ENCODE measurements at places on chromosomes 13 and 19.

DNA sequence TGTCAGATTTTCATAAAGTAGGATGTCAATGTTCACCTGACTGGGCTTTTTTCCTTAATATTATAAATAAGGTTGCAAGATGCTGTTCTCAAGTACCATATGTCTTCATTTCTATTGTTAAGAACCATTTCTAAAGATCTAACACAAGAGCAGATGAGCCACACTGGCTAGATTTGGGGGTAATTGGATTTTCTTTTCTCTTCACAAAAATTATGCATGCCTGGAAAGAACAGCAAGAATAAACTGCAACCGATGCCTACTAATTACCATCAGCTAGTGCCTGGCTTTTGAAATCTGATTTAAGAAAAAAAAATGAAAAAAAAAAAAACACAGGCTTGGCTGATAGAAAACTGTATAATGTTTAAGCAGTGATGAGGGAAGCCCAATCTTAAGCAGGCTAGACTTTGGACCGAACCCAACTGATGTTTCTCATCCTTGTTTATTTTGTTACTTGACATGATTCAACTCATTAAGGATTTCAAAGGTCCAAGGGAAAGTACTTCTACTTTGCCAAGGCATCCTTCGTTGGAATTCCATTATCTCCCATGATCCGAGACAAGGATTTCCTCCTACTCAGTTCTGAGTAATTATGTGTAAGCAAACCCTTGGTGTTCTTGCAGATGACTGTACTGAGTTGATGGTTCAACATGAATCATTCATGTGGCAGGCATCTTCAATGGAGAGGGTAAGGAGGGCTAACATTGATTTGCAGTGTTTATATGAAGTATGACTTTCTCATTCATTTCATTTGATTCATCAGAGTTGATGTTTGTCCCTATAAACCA, 300.5 kb downstream of the SPRY2 start:
- no peak for DNase-seq

- no peak for DNase-seq
Observed at GRCh38 chr19:46530636-46531035, 35.0 kb upstream of the PNMA8B start.

GRCh38 chr13:40540328-40541044, 126.0 kb downstream of the FOXO1 start:
- no peak for DNase-seq

GRCh38 chr13:25247360-25247759, 39.9 kb downstream of the MTMR6 start:
- no peak for DNase-seq

GRCh38 chr19:3157096-3157845, 21.3 kb upstream of the S1PR4 start:
- DNase-seq = no peak

DNA sequence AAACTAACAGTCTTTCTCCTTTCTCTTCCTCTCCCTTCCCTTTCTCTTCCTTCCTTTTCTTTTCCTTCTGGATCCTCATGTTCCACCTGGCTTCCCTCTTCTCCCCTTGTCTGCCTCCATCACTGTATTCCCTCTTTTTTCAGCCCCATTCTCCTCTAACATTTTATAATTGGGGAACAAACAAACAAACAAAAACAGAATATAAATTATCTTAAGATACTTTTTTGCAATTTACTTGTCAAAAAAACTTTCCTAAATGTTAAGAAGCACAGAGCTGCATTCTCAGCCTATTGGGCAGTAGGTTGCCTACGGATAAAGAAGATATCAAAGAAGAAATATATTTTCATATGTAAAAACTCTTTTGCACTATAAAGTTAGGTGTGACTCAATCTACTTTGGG, 1382.2 kb upstream of the MIR17HG start:
- no peak for DNase-seq

GRCh38 chr13:98143157-98143553, 261 bp downstream of the FARP1 start:
- no peak for DNase-seq

DNA sequence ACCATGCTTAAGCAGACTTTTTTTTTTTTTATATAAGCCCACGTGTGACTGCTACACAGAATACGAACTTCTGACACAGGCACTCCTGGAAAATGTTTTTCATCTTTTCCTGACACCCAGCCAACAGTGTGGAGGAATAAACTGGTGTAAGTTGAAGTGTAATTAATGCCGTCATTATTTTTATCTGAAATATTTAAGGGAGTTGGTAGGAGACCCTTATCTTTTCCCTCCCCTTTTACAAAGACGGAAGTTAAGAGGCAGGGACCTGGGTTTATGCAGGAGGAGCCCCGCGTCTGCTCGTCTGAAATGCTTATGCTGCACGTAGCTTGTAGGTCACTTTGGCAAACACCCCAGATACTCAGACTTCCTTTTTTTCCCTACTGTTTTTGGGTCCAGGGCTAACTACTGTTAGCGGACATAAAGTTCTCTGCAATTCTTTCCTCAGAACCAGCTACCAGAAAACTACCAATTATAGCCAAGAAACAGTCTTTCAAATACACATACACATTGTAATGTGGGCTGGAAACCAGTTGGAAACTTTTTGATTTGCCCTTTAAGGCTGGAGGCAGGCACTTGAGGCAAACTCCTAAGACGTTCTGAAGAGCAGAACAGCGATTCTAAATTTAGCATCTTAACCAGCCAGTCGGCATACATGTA, 50.8 kb downstream of the EFNB2 start:
- no peak for DNase-seq

GRCh38 chr19:632579-633067, 714 bp downstream of the POLRMT start:
- DNase-seq = no peak

DNA sequence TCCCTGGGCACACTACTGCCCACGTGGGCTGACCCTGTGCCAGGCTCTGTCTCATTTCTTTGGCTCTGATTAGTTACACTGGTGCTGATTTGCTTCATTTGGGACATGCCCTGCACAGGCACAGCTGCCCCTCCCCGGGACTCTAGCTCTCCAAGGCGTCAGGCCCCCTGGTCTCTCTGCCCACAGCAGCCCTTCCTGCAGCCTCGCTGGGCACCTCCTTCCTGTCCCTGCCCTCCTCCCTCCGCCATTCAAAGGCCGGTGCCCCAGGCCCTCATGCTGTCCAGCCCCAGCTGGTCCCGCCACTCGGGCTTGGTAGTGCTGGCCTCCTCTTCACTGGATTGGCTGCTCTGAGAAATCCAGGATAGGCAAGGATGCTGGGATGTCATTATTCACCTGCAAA, 73.1 kb downstream of the ERICH6B start:
- DNase-seq = no peak

GRCh38 chr13:75760131-75761021, 124.2 kb downstream of the LMO7 start:
- DNase-seq = no peak

DNA sequence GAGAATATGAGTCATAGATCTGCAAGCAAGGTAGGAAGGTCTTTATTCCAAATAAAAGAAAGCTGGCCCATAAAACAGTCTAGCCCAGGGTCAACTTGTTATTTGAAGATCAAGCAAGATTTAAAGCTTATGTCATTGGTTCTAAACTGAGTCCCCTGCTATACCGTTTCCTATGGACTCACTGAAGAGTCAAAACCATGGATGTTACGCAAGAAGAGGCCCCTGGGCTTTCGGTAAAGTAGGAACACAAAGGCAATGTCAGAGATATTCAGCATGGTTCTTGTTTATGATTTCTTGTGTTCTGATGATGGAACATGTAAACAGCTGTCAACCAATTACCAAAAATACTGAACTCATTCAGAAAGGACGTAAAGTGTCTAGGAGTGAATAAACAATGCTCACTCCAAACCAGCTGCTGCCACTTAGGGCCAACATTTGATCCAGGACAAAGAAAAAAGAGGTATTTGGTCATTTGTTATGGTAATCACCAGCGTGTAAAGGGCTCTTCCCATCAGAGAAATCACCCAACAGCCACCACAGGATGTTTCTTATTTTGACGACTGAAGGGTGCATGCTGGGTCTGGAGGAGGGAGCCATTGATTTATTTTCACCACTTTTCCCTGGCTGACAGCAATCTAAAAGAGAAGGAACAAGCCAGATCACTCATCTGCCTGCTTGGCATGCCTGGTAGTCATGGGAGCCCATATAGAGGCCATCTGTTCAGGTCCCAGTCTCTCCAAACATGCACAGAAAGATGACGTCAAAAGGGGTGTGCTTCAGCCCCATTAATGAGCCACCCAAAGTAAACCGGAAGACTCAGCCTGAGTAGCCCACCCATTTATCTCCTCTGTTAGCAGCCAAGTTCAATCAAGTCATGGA, 68.3 kb downstream of the FGF14 start:
- DNase-seq = no peak

DNA sequence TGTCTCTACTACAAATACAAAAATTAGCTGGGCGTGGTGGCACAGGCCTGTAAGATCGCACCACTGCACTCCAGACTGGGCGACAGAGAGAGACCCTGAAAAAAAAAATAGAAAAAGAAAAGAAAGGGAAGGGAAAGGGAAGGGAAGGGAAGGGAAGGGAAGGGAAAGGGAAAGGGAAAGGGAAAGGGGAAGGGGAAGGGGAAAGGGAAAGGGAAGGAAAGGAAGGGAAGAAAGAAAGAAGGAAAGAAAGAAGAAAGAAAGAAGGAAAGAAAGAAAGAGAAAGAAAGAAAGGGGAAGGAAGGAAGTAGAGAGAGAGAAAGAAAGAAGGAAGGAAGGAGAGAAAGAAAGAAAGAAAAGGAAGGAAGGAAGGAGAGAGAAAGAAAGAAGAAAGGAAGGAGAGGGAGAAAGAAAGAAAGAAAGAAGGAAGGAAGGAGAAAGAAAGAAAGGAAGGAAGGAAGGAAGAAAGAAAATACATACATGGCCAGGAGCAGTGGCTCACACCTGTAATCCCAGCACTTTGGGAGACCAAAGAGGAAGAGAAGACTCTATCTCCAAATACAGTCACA, 8.1 kb upstream of the SYDE1 start:
- no peak for DNase-seq

GRCh38 chr19:1252821-1253513, 4.6 kb downstream of the MIDN start:
- peak; percentile 65 for DNase-seq

- no peak for DNase-seq
Observed at GRCh38 chr19:40420451-40420765, 5.4 kb downstream of the SERTAD1 start.

DNA sequence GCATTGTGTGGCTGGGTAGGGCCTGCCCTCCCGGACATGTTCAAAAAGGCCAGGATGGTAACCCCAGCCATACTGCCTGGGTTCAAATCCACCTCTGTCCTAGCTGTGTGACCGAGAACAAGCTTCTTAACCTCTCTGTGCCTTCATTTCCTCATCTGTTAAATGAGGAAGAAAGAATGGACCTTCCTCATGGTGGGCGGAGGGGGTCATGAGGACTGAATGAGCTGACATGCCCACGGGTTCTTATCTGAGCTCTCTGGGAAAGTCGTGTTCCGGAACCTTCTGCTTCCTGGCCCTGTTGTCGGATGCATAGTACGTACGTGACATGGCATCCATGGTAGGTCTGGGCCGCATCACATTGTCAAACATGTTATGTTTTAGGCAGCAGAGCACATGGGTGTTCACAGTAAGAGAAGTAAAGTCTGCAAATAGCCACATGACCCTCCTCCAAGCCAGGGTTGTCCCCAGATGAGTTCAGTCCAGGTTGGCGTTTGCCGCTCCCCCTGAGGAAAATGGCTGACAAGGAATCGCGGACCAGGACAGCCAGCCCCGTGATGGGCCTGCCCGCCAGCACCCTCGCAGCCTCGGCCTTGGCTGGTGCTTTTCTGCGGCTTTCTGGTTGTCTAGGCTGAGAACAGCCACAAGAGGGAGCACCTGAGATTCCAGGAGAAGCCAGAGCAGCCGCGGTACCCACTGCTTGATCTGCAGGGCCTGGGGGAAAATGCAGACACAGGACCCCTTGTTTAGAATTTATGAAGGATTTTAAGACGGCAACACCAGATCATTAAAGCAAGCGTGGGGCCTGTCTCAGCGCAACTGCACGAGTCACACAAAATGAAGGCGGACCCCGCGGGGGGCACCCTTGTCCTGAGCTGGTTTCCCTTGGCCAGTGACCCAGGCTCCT, 2.4 kb upstream of the NTN5 start:
- DNase-seq = peak; percentile 37

DNA sequence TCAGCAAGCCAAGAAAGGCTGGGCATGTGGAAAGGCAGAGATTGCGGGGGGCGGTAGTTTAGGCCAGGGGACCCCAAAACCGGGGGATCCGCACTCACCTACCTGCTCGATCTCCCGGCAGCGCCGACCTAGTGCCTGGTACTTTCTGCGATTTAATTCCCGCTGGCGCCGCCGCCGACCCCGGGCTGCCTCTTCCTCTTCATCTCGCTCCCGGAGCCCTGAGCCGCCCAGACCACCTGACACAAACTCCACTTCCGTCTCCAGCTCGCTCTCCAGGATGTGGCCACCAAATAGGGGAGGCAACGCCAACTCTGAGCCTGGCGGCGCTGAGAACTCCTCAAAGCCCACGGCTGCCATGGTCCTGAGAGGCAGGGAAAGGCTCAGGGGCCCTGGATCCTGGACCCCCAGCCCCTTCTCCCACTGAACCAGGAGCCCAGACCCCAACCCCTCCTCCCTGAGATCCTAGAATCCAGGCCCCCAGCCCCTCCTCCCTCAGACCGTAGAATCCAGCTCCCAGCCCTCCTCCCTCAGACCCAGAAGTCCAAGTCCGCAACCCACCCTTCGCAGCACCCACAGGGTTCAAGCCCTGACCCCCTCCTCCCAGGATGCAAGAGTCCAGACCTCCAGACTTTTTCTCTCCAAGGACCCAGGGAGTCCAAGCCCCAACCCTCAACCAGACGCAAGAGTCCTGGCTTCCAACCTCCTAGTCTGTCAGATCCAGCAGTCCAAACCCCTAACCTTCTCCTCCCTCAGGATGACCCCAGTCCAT, 933 bp downstream of the TFPT start:
- DNase-seq = no peak

DNA sequence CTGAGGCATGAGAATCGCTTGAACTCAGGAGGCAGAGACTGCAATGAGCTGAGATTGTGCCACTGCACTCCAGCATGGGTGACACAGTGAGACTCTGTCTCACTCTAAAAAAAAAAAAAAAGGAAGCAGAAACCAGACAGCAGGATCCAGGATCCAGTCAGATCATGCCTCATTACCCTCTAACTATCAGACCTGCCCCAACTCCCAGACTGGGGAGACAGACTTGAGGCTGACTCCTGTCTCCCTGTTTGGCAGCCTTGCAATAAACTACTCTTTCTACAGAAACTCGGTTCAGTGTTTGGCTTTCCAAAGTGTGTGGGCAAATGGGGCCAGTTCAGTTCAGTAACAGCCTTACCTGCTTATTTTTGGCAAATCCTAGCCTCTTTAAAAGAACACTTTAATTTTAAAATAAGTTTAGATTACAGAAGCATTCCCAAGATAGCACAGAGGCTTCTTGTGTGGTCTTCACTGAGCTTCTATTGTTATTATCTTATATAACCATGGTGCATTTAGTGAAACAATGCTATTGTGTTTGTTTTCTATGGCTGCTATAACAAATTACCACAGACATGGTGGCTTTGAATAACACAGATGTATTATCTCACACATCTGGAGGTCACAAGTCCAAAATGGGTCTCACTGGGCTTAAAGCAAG, 18.5 kb downstream of the RASL11A start:
- DNase-seq = no peak

All from activated CD4-positive, CD25-positive, alpha-beta regulatory T cell (primary cell).